ENCODE measurements at places on chromosomes 4 and X.

- no peak for DNase-seq
Measured at GRCh38 chr4:145885666-145886065, 53.0 kb downstream of the ZNF827 start.

DNA sequence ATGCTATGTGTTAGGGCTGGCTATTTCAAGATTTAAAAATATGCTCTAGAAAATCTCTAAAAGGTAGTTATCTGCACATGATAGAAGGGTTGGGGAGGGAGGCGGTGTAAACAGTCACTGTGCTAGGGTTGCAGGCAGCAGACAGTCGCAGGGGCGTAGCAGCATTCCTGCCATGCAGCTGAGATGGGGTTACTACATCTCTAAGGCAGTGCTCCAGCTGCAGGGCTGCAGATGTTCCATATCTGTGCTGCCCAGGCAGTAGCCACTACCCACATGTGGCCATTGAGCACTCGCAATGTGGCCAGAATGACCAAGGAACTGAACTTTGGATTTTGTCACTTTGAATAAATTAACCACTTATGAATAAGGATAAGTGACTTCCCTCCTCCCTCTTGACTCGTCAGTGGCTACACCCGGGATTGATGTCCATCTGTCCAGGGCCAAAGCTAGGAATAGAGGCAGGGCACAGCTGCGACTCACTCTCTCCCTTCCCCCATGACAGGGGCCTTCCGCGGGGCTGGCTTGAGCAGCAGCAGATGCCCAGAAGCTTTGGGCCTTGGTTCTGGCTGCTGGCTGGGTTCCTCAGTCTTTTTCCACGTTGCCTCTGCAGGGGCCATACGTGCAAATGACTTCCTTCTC, 79.4 kb upstream of the CLDN34 start:
- no peak for DNase-seq

DNA sequence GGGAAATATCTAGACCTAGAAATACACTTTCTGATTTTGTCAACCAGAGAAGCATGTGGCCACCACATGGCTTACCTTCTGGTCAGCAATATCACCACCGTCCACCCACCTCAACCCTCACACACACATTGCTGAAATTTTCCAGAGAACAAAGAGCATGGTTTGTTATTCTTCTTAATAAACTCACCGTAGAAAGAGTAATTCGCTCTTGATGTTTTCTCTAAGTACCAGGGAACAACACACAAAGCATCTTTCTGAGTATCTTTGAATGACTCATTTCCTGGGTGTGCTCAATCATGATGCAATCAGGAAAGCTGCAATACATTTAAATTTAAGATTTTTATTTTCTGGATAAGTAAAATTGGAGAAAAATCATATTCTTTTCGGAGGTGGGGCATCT, 24.7 kb upstream of the LRAT start:
- DNase-seq = no peak

GRCh38 chr4:174241162-174241561, 42.3 kb downstream of the FBXO8 start:
- DNase-seq = no peak

DNA sequence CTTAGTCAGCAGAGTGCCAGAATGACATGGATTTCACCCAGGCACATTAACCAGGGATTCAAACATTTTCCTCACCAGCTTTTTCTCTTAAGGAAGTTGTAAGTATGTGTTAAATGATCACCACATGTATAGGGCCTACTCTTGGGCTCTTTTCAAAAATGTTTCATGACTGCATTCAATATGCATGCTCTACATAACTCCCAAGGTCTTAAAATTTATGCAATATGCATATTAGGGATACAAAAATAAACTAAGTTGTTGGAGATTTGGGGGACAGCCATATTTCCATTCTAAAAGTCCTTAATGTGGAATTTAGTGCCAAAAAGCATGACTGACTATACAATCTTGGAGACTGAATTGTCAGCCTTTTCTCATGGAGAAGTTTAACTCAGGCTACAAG, 25.0 kb upstream of the TRPC5OS start:
- no peak for DNase-seq

DNA sequence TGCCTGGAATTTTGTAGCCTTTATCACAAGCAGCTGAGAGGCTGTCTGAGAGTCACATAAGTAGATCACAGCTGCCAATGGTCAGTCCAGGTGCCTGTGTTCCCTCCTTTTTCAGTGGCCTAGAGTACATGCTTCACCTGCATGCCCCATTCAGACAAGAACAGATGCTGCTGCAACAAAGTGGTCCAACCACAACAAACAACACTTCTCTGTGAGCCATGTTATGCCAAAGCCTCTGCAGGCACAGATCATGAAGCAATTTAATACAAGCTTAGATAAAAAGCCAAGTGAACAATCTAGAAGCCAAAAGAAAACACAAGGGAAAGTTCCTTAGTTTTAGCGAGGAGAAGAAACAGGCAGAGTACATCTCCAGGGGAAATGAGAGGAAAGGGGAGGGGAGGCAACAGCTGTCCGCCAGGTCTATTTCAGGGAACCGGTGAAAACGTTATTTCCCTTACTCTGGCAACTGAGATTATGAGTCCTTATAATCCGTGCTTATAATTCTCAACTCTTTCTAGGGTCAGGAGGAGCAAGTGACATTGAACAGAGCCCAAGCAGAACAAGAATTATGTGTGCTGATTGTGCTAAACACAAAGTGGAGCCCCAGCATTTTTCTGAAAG, 92.6 kb downstream of the TSPAN5 start:
- DNase-seq = no peak

- DNase-seq = peak; percentile 56
Measured at GRCh38 chrX:96182366-96182765, 502.3 kb upstream of the DIAPH2 start.

Data from NCI-H2081 (cell line).